Stimulated activated CD4-positive, alpha-beta T cell treated with anti-CD3 and anti-CD28 coated beads, Interleukin-1b, Interleukin-23, amount 100 ng/mL, for 4 hours (primary cell): ENCODE measurements at places on chromosomes 5 and 9.

GRCh38 chr5:9363026-9363425 is 182.8 kb downstream of the SEMA5A start:
- no peak for DNase-seq

GRCh38 chr5:56685503-56686217 is 129.7 kb upstream of the MAP3K1 start:
- DNase-seq, result no peak

- DNase-seq, result no peak
Observed at GRCh38 chr5:135377751-135378680, 21.0 kb downstream of the MACROH2A1 start.

DNA sequence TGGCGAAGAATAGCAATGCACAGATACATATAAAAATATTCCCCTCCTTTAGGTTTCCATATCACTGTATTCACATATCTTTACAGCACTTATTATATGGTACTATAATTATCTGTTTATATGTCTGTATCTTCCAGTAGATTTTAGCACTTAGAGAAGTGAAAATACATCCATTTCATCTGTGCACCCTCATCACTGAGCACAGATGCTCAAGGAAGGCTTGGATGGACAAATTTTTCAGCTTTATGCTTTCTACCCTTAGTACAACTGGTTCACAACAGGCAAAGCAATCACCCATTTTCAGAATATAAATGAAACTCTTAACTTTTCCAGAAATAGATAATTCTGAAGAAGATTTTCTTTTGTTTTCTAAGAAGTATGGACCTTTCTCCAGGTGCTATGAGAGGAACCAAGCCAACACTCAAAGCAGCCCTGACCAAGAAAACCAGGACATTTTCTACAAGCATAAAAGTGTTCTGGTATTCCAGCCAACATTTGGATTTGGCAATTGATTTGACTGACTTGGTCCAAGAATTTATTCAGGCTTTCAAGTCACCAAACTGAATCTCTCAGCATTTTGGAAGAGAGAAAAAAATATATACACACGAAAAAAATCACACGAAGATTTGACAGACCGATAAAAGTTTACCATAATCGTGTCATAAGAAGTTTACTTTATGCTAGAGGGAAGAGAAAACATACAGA is 170.2 kb upstream of the CD180 start:
- DNase-seq, result no peak

GRCh38 chr5:177079606-177080005 is 7.1 kb upstream of the FGFR4 start:
- DNase-seq, result no peak

- no peak for DNase-seq
Observed at GRCh38 chr9:127309715-127310114, 45.1 kb downstream of the GARNL3 start.

- no peak for DNase-seq
Observed at GRCh38 chr9:34809504-34810186, 99.7 kb upstream of the CCL21 start.
